ENCODE measurements at places on chromosomes 7 and 10.
A peak's percentile ranks its signal among the peaks of the same experiment; 100 is the strongest.

DNA sequence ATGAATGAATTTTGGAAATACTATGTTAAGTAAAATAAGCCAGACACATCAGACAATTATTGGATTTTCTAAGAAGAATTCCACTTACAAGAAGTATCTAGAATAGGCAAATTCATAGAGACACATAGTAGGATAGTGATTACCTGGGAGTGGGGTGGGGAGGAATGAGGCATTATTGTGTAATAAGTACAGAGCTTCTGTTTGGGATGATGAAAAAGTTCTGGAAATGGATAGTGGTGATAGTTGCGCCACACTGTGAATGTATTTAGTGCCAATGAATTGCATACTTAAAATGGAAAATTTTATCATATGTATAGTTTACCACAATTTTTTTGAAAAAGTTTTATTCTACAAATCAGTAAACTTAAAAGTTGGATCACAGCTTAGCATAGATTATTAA, 297.2 kb upstream of the KAT6B start:
- no peak for DNase-seq

- DNase-seq: peak; percentile 5
These were observed 119.0 kb downstream of the PTPN20 start for GRCh38 chr10:47030191-47030703.

DNA sequence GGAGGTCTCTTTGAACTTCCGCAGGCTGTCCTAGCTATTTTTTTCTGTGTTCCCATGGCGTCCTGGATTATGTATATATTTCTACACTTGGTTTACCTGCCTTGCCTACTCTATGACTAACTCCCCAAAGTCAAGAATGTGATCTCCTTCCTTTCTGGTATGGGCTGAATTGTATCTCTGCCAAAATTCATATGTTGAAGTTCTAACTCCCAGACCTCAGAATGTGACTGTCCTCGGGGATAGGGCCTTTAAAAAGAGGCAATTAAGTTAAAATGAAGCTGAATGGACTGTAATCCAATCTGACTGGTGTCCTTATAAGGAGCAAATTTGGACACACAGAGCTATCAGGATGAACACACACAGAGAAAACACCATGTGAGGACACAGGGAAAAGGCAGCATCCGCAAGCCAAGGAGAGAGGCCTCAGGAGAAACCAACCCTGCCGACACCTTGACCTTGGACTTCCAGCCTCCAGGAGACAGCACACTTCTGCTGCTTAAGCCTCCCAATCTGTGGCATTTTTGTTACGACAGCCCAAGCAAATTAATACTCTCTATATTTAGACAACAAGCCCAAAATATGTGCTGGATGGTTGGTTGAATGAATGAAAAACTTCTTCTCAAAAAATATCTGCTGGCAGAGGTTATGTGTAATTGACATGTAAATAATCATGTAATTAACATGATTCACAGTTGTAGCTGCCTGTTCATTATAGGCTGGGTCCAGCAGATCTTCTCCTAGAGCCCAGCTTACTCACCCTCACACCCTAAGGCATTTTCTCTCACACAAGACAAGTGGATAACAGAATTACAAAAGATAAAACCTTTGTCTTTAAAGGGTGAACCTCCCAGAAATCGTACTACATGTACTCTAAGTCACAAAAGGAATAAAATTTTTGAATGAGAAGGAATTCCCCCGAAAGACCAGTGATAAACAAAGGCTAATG, 123.7 kb downstream of the CUBN start:
- no peak for DNase-seq

DNA sequence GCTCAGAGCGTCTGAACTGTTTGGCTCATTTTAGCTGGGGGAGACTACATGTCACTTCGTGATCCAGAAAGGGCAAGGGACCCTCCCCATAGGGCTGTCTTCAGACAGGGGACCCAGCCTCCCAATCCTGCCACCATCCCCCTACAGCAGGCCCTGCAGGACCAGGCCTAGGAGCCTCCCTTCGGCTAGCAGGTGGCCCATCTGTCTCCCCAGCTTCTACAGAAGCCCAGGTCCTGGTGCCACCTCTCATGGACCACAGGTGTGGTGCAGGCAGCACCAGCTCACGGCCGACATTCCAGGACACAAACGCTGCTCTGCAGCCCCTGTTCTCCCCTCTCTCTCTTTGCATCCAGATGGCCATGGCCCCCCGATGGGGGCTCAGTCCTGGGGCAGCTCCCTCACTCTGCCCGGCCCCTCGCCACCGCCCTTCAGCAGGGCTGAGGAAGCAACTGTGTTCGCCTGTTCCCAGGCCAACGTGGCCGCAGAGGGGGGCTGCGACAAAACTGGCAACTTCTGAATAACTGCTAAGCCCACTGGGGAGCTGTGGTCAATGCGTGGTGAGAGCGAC, 10.3 kb downstream of the TECPR1 start:
- DNase-seq: no peak

GRCh38 chr10:114624951-114625780, 32.9 kb downstream of the ABLIM1 start:
- no peak for DNase-seq

- no peak for DNase-seq
These were observed 3.7 kb downstream of the AGR2 start for GRCh38 chr7:16801111-16801542.

- DNase-seq: no peak
These were observed 434.2 kb downstream of the LRMDA start for GRCh38 chr10:75865413-75866299.

DNA sequence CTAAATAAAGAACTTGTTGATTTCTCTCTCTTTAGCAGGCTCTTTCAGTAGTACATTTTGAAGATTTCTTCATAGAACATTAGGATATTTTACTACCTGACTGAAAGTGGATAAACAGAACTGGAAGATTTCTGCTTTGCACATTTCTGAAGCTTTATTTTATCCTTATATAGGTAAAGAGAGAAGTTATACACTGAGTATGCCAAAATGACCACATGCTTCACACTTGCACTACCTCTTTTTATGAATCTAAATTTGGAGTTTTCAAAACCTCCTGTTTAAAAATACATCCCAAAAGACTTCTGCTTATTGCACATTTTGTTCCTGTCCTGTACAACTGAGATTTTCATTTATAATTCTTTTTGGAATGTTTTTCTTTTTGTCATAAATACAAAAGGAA, 197.4 kb upstream of the PRPS1L1 start:
- DNase-seq: no peak

- DNase-seq: no peak
These were observed 46.9 kb upstream of the STK17A start for GRCh38 chr7:43535810-43536585.

- DNase-seq: no peak
These were observed 121.6 kb downstream of the EGFR start for GRCh38 chr7:55140221-55140940.

DNA sequence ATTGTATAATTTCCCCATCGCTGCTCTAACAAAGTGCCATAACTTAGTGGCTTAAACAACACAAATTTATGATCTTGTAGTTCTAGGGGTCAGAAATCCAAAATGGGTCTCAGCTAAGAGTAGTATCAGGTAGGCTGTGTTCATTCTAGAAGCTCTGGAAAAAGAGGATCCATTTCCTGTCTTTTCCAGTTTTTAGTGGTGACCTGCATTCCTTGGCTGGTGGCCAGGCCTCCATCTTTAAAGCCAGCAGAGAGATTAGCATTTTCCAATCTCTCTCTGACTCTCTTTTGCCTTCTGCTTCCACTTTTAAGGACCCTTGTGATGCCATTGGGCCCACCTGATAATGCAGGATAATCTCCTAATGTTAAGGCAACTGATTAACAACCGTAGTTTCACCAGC, 41.0 kb upstream of the C10orf120 start:
- DNase-seq: no peak

- DNase-seq: no peak
These were observed 247.1 kb downstream of the COBL start for GRCh38 chr7:51069411-51070083.

DNA sequence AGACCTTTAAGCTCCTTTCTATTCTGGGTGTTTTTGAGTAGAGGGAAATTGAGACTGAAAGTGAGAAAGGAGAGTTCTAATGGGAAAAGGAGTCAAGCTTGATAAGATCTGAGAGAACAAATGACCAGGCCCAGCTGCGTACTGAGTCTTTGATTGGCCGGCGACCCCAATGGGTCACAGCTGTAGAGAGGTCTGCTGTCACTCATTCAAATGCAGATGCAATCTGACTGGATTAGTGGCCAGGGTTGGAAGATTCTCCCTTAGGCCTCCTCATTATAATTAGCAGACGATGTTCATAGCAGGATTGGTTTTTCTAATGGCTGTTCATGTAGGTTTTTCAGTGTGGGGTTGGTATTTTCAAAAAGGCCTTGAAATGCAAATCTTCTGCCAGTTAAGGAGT, 127.2 kb upstream of the SLC25A13 start:
- no peak for DNase-seq

DNA sequence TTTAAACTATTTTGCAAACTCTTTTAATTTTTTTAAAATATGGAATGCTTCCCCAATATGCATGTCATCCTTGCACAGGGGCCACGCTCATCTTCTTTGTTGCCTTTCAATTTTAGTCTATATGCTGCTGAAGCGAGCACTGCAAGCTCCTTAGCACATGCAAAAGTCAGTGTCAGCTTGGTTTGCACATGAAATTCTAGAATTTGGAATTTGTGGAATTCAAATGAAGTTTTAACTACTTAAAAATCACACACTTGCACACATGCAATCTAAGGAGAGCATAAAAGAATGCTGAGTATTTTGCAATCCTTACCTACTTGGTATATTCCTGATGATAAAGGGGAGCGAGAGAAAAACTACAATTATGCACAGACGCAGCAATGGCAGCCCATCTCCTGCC, 78.3 kb upstream of the ATP6V0A4 start:
- no peak for DNase-seq

- no peak for DNase-seq
These were observed 124.0 kb downstream of the CELF2 start for GRCh38 chr10:11141571-11142091.

DNA sequence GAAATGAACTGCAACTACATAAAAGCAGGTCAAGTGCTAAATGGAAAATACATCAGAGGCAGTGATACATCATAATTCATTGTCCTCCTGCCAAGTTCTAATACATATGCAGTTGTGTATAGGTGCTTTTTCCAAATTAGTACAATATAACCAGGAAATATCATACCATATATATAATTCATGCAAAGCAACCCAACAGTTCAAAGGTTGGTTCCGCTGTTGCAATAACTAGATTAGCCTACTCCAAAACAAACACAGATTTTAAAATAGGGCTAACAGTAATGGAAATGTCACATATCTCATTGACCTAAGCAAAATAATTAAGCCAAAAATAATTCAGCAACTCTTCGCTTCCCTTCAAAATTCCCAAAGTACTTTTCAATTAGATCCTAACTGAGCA, 88.9 kb upstream of the NEBL start:
- DNase-seq: no peak

GRCh38 chr10:129742742-129743550, 221.1 kb downstream of the EBF3 start:
- no peak for DNase-seq

All from activated CD4-positive, alpha-beta memory T cell treated with anti-CD3 and anti-CD28 coated beads for 36 hours (primary cell).